ENCODE measurements at places on chromosomes 6 and 20.
A peak's percentile ranks its signal among the peaks of the same experiment; 100 is the strongest.

- no peak for DNase-seq
These were observed 881 bp upstream of the AIG1 start for GRCh38 chr6:143059663-143060353.

- DNase-seq, result no peak
These were observed 7.9 kb downstream of the UBR2 start for GRCh38 chr6:42571611-42572342.

DNA sequence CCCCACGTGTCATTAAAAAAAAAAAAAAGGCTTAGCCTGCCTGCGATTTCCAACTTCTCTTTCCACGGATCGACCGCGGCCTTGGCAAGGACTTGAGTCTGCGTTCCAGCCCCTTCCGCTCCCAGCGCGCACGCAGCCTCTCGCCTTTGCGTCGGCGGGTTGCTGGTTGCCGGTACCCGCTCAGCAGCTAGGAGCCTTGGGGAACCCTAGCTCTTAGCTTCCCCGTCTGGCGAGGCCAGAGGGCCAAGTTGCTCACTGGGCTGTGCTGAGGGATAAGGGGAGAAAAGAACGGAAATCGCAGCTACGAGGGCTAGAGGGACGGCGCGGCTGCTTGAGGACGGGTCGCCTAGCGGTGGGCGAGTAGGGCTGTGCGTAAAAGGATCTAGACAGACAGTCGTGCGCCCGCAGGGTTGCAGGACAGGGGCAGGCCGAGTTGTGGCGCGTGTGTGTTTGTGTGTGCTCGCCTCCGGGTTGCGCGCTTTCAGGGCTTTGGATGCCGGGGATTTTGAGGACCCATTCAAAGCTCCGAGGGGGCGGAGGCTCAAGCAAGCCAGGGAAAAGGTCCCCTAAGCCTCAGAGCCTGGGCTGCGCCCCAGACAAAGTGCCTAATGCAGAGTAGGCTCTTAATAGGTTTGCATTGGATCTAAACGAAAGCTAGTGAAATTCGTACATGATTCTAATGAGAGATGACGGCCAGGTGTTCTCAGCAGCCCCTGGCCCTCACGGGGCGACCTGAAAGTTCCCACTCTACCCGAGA lies 40.5 kb upstream of the OSTM1 start:
- peak; percentile 35 for DNase-seq

DNA sequence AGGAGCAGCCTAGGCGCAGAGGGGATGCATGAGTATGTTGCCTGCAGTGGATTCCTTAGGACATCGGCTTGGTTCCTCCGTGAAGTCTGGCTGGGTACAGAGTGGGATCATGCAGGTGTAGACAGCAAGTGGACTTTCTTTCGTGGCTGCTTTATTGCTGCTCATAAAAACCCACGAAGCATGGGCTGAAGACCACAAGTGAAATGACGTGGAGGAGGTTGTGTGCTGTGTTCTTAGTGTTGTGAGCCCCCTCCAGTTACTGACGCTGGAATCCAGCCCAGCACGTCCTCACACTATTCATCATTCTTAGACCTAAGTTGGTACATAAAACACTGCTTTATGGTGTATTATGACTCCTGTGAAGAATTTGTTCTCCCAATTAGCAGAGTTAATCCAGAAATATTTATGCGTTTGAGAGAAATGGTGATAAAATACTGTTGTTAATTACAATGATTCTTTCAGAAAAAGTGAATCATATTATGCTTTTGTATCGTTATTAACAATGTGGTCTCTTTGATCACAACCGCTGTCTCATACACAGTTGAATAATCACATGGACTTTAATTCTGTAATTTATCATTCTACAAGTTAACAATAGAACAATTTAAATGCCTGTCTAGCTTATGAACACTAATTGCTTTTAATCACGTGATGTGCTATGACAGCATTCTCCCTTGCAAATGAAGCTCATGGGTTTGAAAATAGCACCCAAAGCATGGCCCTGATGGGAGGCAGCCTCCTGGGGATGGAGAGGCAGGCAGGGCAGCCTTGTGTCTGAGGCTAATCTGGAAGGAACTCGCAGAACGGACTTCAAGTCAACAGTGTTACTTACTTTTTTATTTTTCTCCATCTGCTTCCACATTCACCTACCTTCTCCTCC lies 233.9 kb upstream of the SYNDIG1 start:
- no peak for DNase-seq

- DNase-seq, result no peak
These were observed 315.0 kb downstream of the DHX35 start for GRCh38 chr20:39277185-39277584.

DNA sequence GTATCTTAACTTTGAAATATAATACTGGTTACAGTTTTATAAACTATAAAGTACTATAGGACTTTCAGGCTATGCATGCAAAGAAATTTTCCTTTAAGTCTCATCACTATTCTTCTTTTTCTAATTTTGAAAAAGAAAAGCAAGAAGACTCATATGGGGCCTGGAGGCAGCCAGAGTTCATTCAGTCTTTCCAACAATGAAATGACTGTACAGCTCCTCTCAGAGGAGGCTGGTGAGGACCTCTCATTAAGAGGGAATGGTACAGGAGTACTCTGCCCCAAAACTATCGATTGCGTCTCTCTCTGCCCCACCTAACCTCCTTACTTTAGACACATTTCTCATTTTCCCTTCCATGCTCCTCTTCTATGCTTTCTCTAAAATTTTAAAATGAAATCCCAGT lies 66.3 kb downstream of the FILIP1 start:
- no peak for DNase-seq

DNA sequence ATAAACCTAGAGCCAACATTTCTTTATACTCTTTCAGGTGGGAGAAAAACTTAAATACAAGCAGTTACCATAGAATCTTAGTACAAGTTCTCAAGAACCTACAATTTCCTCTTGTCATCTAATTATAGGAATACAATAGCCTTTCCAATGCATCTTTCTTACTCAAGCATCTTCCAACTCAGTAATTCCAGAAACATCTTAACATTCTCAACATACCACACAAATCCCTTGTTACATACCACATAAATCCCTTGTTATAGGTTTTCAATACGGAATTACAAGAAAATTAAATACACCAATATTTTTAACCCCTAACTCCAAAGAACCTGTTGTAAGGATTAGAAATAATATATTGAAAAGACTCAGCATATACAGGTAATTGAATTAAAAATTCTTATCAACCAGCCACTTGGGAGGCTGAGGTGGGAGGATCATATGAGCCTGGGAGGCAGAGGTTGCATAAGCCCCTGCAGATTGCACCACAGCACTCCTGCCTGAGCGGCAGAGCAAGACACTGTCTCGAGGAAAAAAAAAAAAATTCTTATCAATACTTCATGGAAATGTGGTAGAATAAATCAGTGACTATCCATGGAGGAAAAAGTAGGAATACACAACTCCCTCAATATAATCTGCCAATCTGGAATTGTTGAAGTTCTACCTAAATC lies 127.5 kb upstream of the CCDC28A start:
- DNase-seq, result no peak

- no peak for DNase-seq
These were observed 94.4 kb upstream of the SIRPA start for GRCh38 chr20:1800777-1801176.

GRCh38 chr20:38629979-38630378 lies 28.4 kb downstream of the ARHGAP40 start:
- no peak for DNase-seq

DNA sequence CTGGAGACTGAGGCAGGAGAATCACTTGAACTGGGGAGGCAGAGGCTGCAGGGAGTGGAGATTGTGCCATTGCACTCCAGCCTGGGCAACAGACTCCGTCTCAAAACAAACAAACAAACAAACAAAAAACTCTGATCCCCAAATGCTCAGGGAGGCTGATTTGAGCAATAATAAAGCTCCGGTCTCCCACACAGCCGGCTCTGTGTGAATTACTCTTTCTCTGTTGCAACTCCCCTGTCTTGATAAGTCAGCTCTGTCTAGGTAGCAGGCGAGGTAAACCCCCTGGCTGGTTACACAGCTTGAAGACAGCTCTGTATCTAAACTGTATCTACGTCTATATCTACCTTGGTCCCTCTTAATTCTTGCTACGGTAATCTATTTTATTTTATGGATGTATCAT lies 6.4 kb upstream of the SERINC3 start:
- no peak for DNase-seq

- DNase-seq, result no peak
These were observed 72.9 kb downstream of the ATG5 start for GRCh38 chr6:106252687-106253086.

DNA sequence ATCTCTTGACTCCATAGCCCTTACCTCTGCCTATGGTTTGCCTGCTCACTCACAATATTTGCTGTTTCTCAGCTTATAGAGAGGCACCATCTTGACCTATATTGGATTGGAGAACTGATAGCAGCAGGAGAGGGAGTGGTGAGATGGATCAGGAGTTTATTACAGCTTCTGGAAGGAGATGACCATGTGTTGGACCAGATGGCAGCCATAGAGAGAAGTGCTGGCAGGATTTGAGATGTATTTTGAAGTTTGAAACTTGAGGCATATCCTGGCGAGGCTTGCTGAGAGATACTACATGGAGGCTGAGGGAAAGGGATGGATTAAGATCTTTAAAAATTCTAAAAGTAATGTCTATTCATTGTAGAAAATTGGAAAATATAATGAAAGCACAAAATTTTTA lies 198.0 kb upstream of the ZFP64 start:
- DNase-seq, result no peak
